ENCODE measurements at places on chromosomes 1 and 21. TPM values are rescaled to one million over a fixed set of nuclear protein-coding genes. Genes with fewer than 3 reads are reported as not detected.

DNA sequence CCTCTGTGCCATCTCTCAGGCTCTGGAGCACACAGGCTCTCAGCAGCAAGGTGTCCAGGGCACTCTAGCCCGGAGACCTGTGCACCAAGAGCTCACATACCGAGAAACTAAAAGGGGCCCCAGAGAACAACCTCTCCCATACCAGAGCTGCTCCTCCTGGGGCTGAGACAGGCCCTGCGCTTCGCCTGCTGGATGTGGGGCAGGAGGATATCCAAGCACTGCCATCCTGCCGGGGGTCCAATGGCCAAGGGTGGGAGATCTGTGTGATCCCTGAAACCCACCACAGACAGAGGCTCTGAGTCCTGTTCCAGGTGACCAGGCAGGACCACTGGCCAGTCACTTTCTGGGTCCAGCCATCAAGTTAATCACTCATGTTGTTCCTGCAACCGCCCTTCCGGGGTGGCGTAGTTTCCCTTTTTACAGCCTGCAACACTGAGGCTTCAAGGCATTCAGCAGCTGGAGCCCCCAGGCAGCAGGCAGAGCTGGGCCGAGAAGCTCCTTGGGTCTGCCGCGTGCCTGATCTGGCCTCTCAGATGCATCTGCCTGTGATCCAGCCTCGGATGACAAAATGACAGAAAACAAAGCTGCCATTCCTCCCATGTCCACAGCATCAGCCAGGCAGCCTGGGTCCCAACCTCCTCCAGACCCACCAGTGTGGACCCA, 36.7 kb upstream of the ACTRT2 start:
- DNase-seq: peak; percentile 5

- no peak for DNase-seq
Measured at GRCh38 chr1:152145769-152146168, 13.3 kb downstream of the RPTN start.

DNA sequence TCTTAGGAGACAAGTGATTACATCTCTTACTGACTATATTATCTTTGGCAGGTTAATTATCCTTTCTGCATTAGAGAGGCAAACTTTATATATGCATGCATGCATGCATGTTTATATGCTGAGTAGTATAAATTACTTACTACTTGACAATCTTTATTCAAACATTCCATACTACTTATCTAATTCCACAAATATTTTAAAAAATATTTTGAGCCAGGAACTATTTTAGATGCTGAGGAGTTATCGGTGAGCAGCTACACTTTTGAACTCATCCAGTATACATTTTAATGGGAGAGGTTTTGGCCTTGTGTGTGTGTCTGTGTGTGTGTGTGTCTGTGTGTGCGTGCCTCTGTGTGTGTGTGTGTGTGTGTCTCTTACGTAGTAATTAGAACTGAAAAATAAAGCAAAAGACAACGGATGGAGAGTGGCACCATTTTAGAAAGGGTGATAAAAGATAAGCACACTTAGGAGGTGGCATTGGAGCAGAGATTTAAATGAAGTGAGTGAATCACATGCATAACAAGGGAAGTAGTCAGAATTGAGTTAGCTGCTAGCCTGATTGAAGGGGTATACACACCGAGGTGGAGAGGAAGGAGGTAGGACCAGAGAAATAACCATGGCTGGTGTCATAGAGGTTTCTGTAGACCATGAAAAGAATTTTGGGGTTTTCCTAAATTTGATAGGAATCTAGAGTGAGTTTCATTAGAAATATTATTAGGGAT, 1488.4 kb downstream of the MRPL39 start:
- no peak for DNase-seq

DNA sequence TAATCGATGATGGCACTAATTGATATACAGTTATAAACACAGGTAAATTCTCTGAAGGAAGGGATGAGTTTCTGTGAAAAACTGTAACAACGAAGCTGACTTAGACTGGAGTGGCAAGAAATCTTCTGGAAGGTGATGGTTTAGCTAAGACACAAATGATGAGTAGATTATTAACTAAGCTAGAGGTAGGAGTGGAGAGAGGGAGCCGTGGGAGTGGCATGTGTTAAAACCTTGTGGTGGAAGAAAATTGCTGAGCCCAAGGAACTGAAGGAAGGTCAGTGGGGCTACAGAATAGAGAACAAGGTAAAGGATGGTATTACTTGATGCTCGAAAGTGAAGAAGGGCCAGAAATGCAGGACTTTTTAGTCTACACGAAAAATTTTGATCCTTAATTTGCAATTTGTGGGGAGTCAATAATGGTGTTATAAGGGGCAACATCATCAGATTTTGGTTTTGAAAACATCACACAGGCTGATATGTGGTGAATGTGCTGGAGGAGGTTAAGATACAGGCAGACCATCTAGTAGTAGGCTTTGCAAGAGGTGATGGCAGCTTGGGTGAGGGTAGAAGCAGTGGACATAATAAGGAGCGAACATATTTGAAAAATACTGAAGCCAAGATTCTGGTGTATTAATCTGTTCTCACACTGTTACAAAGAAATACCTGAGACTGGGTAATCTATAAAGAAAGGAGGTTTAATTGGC, 93.8 kb downstream of the S1PR1 start:
- DNase-seq: no peak

GRCh38 chr1:174269989-174270651, 110.8 kb downstream of the RABGAP1L start:
- DNase-seq: no peak

DNA sequence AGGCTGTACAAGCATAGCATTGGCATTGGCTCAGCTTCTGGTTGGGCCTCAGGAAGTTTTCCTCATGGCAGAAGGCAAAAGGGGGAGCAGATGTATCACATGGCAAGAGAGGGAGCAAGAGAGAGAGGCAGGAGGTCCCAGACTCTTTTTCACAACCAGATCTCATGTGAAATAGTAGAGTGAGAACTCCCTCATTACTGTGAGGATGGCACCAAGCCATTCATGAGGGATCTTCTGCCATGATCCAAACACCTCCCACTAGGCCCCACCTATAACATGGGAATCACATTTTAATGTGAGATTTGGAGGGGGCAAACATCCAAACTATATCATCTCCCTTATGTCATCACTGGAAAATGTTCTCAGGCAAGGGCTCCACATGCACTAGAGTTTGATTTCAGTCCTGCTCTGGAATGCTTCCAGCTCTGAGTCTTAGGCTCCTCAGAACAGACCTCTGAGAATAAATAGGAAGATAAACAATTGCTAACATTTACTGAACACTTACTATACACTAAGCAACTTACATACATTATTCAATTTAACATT, 39.4 kb upstream of the VTCN1 start:
- no peak for DNase-seq

GRCh38 chr1:169460191-169460833, 25.4 kb downstream of the SLC19A2 start:
- no peak for DNase-seq

- no peak for DNase-seq
Measured at GRCh38 chr1:70220015-70220414, 1.2 kb upstream of the SRSF11 start.

- DNase-seq: peak; percentile 72
Measured at GRCh38 chr1:94044290-94044790, 76.6 kb downstream of the ABCA4 start.

GRCh38 chr1:160952129-160952510, 2.5 kb downstream of the ITLN2 start:
- DNase-seq: no peak

Gene TP53BP2
- total RNA-seq: 19.0 TPM

- no peak for DNase-seq
Measured at GRCh38 chr1:221725735-221726672, 15.9 kb downstream of the DUSP10 start.

- DNase-seq: no peak
Measured at GRCh38 chr1:63971557-63971956, 197.7 kb downstream of the ROR1 start.

All from left ventricle myocardium inferior (tissue), 1 donor.